ENCODE measurements at places on chromosomes 5 and 9. TPM values are rescaled to one million over a fixed set of nuclear protein-coding genes. Genes with fewer than 3 reads are reported as not detected.

The PCDHA10 gene
- total RNA-seq: 0.08 TPM

The ACTBL2 gene
- total RNA-seq: 0.50 TPM

The HK3 gene
- total RNA-seq: not detected

The DYNC2I2 gene
- total RNA-seq: 28.5 TPM

The RASA1 gene
- total RNA-seq: 57.9 TPM

The TMOD1 gene
- total RNA-seq: not detected

The SMU1 gene
- total RNA-seq: 28.3 TPM

The SPINK7 gene
- total RNA-seq: not detected

The PCDHB7 gene
- 0.67 TPM for total RNA-seq

The LRRC19 gene
- total RNA-seq: not detected

The FAM153A gene
- total RNA-seq: not detected

The ANKRD18B gene
- 5.9 TPM for total RNA-seq

The KIF4B gene
- total RNA-seq: not detected

The FGD3 gene
- total RNA-seq: 0.67 TPM

The FGF18 gene
- 0.16 TPM for total RNA-seq

The UGT3A2 gene
- not detected for total RNA-seq

The CACNA1B gene
- total RNA-seq: under 0.01 TPM
